ENCODE measurements at places on chromosomes 5 and 9. TPM values are rescaled to one million over a fixed set of nuclear protein-coding genes. Genes with fewer than 3 reads are reported as not detected.

The MOB3B gene
- 19.6 TPM for total RNA-seq

The SPATA9 gene
- total RNA-seq: not detected

The TMEM215 gene
- 52.2 TPM for total RNA-seq

The ADAMTS2 gene
- total RNA-seq: 68.9 TPM

The SPTAN1 gene
- total RNA-seq: 528 TPM

The OCLN gene
- 19.7 TPM for total RNA-seq

The TAF11L10 gene
- not detected for total RNA-seq

The EXOSC3 gene
- 73.2 TPM for total RNA-seq

The CA9 gene
- total RNA-seq: 0.88 TPM

The SLC24A2 gene
- 12.5 TPM for total RNA-seq

The IL5 gene
- total RNA-seq: not detected

The SEMA4D gene
- total RNA-seq: 35.8 TPM
